Fibroblast of lung (primary cell): ENCODE measurements at places on chromosomes 2 and 18. TPM values are rescaled to one million over a fixed set of nuclear protein-coding genes. Genes with fewer than 3 reads are reported as not detected.

Gene PID1
- 8.2 and 29.6 TPM in 2 replicates for total RNA-seq

GRCh38 chr2:2842466-2842865 lies 511.4 kb upstream of the MYT1L start:
- DNase-seq = no peak

- no peak for DNase-seq
Observed at GRCh38 chr2:15421753-15422152, 139.4 kb downstream of the NBAS start.

Gene UGT1A8
- not detected in 2 replicates for total RNA-seq

DNA sequence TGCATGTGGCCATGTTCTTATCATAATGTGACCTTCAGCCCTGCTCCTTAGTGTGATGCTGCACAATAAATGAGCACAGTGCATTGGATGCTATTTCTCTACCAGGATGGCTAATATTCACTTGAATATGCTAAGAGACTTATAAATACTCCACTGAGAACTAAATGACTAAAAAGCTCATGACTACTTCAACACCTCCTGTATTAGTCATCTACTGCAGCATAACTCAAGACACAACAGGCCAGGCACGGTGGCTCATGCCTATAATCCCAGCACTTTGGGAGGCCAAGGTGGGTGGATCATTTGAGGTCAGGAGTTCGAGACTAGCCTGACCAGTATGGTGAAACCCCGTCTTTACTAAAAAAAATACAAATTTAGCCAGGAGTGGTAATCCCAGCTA lies 213.4 kb downstream of the RND3 start:
- DNase-seq = peak; percentile 50

Gene ATOH8
- total RNA-seq = 19.0 and 19.2 TPM in 2 replicates

Gene ZNF892
- total RNA-seq = 6.2 and 7.3 TPM in 2 replicates

DNA sequence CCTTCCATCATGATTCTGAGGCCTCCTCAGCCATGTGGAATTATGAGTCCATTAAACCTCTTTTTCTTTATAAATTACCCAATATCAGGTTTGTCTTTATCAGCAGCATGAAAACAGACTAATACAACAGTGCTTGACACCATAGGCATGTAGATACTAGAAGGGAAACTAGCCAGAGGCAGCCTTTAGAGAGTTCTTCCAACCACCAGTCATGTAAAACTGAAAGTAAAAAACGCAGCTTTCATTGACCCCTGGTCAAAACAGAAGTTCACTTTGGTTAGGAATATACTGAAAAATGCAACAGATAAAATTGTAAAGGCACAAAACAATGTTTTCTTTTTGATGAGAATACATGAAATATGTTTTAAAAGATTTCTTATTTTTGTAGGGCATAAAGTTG lies 122.8 kb upstream of the L3MBTL4 start:
- no peak for DNase-seq

- DNase-seq = peak; percentile 68
Observed at GRCh38 chr18:79248495-79249060, 147.2 kb upstream of the NFATC1 start.

DNA sequence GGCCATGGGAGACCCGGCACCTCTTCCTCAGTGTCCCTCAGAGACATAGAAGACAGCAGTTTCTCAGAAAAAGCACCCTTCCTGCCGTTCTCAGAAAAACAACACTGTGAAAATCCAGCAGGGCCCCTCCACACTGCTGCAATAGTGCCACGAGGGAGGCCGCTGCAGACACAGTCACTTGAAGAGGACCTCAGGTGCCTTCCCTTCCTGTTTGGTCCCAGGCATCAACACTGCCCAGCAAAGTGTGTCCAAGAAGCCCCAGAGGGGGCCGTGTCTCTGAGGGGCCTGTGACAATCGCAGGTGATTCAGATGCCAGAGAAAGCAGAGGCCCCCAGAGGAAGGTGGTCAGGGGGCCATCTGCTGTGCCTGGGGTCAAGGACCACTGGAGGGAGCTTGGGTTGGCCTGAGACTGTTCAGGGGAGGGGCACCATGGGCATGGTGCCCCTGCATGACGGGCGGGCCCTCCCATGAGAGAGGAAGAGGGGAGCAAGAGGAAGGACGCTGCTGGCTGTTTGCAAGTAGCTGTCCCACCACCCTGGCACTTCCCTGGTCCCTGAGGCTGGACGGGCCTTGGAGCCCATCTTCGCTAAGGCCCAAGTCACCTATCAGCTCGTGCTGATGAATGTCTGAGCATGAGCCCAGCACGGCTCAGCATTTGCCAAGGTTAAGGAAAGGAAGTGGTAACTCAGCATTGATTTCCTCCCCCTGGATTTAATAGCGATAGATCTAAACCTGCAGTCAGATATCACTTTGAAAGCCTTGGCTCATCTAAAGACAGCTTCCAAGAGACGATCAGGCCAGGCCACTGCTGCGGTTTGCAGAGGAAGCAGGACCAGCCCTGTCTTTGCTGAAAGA lies 9.1 kb downstream of the TWIST2 start:
- DNase-seq = no peak

Gene TWIST2
- 36.0 and 118 TPM in 2 replicates for total RNA-seq

- no peak for DNase-seq
Observed at GRCh38 chr2:63555931-63556330, 32.3 kb downstream of the WDPCP start.

Gene RAMP1
- 16.0 and 16.4 TPM in 2 replicates for total RNA-seq

Gene CD8B2
- total RNA-seq = not detected in 2 replicates

DNA sequence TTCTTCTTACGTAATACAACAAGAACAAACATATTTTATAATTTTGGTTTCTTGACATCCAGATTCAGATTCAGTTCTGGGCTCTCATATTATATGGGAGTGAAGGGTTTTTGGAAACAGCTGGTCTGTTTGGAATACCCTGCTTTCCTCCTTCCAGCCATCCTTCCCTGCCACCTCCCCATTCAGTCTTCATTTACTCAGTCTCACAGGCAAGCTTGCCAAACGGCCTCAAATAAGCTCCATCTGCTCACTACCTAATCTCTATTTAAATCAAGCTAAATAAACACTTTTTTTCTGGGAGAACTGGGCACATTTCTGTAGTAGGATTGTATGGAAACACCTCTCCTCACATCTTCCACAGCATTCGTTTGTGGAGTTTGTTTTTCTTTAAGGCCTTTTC lies 147.5 kb downstream of the RND3 start:
- peak; percentile 38 for DNase-seq

DNA sequence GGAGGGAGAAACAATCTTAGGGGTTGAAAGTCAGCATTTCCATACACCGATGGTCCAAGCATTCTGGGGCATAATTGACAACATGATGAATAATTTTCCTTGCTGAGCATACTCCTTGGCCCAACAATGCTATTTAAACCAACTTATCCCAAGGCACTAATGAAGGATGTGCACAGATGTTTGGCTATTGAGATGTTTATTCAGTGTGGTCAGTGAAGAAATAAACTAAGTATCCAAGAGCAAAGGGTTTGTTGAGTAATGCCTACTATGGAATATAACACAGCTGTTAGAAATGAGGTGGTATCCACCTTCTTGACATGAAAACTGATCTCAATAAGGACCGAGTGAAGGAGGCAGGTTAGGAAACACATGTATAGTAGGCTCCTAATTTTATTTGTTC lies 53.9 kb upstream of the RAB6D start:
- DNase-seq = no peak

DNA sequence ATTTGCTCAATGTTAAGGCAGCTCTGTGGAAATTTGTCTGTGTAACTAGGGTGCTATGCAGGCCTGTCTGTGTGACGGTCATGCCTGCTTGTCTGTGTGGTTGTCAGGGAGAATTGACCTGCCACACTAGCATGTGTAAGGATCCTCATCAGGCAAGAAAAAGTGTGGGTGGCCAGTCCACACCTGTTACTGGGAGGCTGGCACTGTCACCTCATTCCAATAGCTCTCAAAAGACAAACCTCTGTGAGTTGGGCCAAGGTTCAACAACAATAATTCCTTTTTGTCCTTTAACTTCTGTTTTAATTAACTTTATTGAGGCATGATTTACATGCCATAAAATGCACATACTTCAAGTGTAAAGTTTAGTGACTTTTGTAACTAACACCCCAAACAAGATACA lies 4.2 kb upstream of the MARCO start:
- DNase-seq = no peak

- DNase-seq = no peak
Observed at GRCh38 chr2:147549054-147549453, 295.8 kb upstream of the ACVR2A start.

DNA sequence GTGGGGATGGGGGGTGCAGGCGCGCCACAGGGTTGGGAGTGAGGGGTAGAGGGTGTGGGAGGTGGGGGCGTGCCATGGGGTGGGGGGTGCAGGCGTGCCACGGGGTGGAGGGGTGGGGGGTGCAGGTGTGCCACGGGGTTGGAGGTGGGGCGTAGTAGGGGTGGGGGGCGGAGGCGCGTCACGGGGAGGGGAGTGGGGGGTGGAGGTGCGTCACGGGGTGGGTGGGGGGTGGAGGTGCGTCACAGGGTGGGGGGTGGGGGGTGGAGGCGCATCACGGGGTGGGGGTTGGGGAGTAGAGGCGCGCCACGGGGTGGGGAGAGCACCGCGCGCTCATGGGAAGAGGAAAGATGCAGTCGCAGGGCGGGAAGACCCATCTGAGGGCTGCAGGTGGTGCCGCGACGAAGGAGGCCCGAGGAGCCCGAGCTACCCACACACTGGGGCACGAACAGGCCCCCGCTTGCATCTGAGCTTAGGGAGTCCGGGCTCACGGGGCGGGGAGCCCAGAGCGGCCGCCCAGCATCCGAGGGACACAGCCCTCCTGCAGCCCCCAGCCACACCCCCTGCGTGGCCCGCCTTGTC lies 37.5 kb downstream of the SNED1 start:
- no peak for DNase-seq

GRCh38 chr2:30134582-30134981 lies 12.2 kb upstream of the YPEL5 start:
- no peak for DNase-seq

GRCh38 chr18:11050966-11051365 lies 98.4 kb downstream of the PIEZO2 start:
- DNase-seq = no peak

DNA sequence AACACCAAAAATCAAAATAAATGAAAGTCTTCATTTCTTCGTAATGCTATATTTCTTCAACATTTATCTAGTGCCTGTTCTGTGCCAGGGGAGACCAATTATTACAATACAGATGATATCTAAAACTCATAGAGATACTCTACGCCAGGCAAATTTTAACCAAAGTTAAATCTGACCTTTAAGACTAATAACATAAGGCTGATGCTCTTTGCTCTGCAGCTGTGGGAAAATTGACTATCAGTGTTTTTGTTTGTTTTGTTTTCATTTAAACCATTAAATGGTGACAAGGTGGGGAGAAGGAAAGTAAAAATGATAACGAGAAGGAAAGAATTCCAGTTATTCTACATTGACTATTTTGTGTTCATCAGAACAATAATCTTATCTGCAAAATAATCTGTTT lies 406.4 kb downstream of the LRP1B start:
- no peak for DNase-seq

GRCh38 chr2:189446780-189447179 lies 5.5 kb downstream of the WDR75 start:
- no peak for DNase-seq

DNA sequence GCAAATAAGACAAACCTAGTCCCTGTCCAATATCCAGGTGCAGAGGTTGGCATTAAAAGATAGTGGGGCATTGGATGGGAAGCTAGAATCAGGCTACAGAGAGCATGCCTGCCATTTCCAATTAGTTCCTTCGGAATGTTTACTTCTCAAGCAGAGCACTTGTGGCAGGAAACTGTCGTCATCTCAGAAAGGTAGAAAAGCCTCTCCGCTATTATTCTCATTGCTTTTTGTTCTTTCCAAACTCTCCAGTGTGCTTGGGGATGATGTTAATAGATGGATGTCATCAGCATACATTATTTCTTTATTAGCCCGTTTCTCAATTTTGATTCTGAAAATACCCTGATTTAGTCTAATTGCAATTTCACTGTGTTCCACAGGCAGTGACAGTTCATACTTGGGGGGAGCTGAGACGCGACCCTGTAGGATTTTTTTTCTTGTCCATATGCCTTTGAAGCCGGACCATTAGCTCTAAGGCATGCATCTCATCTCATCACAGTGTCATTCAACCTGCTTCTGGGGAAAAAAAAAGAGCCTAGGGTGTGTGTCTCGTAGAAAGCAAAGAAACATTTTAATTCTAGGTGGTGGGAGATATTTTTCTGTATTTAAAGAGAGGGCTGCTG lies 7.7 kb downstream of the ASB18 start:
- no peak for DNase-seq

GRCh38 chr2:71358931-71359671 lies 27.5 kb downstream of the ZNF638 start:
- DNase-seq = peak; percentile 87

DNA sequence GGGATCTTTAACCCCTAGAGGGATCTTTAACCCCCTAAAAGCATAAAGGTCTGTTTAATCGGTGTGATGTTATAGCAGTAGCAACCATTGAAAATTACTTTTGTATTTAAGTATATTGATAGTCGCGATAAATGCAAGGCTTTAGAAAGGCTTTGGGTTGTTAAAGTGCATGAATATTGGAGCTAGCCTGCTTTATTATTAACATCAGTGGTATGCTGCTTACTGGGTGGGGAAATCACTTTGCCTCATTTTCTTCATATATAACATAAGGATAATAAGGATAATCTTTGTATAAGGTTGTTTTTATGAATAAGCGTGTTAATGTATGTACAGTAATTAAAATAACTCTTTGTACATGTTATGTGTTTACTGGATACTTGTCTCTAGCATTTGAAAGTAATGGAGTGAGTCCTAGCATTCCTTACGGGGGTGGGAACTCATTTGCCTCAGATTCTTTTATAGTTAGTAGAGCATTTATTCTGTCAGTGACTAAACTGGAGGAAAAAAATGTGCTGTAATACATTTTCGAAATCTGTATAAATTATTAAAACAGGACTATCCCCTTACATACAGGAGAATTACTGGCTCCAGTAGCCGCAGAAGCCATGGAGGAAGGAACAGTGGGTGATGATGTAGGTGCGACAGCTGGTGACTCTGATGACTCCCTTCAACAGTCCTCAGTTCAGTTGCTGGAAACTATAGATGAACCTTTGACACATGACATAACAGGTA lies 122.2 kb downstream of the BIRC6 start:
- DNase-seq = peak; percentile 71

DNA sequence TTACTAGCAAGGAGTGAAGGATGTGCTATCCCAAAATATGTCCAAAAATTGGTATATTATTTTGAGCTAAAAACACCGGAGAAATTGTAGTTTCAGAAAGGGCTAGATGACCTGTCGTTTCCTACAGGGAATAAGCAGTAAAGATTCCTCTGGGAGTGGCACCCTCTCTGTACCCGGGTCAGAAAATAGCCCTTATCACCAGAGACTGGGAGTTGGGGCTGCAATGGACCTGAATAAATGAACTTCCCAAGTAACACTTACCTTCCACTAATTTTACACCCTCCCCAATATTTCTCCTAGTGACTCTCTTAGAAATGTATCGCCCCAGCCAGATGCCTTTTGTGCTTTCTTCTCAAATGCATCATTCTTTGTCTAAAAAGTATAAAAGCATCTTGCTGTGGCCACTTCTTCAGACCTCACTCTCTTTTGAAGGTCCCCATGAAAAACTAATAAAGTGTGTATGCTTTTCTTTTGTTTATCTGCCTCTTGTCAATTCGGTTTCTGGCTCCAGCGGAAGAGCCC lies 734 bp upstream of the RMC1 start:
- no peak for DNase-seq

Gene CDCA7
- total RNA-seq = 1.3 and 1.5 TPM in 2 replicates
